Activated CD8-positive, alpha-beta memory T cell treated with anti-CD3 and anti-CD28 coated beads, Interleukin-2, amount 50 U/mL, for 4 hours (primary cell): ENCODE measurements at places on chromosomes 4 and X.
A peak's percentile ranks its signal among the peaks of the same experiment; 100 is the strongest.

DNA sequence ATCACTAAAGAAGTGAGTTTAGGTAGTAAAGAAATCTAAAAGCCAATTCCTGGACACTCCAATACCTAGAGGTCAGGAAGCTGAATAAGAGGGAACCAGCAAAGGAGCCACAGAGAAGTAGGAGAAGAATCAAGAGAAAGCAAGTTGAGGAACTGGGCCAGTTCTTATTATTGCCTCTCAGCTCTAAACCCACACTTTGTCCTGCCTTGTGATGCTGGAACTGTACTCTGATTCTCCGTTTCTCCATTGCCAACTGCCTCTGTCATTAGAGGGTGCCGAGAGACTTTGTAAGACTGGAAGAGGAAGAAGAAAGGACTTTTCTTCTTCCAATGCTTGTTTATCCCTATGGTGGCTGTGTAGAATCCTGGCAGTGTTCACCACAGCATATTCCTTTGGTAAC is 38.6 kb downstream of the NSUN7 start:
- no peak for DNase-seq

DNA sequence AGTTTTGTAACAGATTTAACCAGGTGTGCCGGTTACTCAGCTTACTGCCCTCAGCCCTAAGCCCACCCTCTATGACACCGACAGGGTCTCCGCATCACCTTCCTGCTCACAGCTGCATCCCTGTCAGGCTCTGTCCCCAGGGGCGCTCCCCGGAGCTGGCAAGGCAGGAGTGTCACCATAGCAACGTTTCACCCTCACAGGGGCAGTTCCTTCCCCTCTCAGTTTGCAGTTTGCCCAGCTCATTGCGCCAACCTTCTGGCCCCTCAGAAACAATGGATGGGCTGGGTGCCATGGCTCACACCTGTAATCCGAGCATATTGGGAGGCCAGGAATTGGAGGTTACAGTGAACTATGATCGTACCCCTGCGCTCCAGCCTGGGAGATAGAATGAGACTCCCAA is 42.6 kb downstream of the RGS12 start:
- no peak for DNase-seq

DNA sequence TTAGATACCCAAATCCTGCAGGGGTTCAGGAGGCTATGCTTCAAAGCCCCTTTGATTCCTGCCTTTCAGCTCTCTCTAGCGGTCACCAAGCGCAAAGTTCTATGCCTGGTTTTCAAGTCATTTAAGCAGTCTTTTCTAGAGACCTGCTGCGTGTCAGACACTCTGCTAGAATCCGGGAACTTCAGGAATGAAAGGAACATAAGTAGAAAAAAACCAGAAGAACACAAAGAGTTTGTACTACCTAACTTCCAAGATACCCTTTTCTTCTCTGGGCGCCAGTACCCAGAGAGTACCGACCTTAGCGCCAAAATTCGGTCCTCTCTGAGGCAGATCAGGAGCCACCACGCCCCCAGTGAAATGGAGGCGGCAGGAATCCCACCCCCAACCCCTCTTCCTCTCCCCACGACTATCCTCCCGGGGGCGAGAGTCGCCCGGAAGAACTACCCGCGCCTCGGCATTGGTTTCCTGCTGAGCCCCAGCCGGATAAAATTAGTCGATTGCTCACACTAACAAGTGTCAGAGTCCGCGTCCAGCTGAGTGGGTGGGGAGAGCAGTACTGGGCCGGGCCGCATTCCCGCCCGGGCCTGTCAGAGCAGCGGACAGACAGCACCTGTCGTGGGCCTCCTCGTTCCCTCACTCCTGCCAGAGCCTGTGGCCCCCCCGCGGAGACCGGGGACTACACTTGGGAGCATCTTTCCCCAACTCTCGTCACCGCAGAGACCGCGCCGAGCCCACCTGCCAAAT is 78.8 kb downstream of the RLIM start:
- DNase-seq: peak; percentile 28

DNA sequence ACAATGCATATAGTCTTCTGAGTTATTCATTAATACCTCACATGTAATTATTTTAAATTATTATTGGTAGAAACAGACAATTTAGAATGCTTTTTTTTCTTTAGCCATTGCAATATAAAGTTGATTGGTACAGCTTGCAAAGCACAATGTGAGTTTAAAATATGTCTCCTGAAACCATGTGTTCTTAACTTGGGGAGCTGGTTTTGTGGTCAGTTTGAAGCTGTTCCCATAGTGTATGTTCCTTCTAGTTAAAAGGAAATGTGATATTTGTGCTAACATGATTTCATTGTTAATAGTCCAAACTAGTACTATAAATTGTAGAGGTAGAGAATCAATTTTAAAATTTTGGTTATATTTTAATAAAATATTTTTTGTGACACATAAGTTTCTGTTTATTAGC is 247.2 kb downstream of the BMPR1B start:
- DNase-seq: no peak

DNA sequence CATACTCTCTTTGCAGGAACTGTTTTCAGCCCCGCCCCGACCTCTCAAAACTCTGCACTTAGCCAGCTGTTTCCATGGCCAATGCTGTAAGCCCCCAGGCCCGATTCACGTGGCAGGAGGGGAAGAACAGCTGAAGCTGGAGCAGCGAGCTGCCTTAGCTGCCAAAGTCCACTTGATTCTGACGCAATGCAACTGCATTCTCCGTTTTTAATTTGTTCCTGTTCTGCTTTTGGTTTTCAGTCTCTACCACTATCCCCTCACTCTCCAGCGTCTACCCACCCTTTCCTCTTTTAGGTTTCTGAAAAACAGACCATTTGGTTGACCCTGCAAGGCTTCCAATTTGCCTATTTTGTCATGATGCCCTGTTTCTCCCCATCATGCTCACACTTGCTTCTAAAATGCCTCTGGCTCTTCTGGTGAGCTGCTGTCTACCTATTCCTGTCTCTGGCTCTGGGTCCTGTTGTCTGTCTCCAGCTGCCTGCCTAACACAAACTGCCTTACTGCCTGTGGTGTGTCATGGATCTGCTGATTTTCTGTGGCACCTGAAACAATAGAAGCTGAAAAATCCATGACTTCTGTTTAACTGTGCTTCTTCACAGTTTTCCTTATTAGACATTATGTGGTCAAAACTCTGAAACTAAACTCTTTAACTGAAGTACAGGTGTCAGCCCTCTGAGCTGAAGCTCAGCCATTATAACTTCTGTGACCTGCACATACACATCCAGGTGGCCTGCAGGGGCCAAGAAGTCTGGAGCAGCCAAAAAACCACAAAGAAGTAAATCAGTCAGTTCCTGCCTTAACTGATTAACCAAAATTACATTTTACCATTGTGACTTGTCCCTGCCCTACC is 160.5 kb upstream of the AGTR2 start:
- DNase-seq: no peak

- DNase-seq: no peak
These were observed 151.2 kb upstream of the TLL1 start for GRCh38 chr4:165721815-165722214.

DNA sequence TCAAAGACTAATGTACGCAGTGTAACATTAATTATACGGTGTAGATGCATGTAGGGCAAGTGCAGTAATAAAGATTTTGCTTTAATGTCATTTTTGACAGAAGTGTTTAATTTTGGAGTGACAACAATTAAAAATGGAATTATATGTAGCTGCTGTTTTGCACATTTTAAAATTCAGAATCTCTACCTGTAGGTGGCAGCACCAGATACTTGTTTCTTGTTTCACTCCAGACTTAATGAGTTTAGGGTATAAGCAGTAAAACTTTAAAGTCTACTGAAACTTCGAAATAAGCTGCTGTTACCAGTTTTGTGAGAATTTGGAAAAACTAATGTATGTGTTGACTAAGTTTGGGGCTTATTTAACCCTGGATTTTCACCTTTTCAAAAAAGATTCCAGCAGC is 144.9 kb downstream of the POLA1 start:
- no peak for DNase-seq

DNA sequence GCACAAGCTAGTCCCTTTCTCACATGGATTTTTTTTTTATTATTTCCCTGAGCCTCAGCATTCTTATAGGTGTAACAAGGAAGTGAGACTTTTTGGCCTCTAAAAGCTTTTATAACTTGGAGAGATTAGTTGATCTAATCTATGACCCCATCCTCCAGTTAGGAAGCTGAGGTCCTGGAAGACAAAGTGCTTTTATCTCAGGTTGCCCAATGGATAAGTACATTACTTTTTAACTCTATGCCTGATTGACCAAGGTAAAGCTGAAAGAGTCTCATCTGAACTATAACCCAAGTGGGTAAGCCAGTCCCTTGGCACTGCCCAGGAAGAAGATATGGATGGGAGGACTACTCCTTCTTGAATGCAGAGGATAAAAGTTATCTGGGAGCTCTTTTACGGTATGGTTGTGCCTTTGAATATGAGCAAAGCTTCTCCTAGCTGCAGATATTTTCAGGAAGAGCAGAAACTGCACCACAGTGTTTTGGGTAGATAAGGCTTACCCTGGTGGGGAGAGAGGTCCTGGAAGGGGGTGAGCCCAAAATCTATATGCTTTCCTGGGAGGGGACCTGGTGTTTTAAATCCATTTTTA is 40.2 kb downstream of the VSIG4 start:
- no peak for DNase-seq

- DNase-seq: no peak
These were observed 94.7 kb upstream of the PUDP start for GRCh38 chrX:7242613-7243012.

- DNase-seq: no peak
These were observed 234.2 kb upstream of the ANKRD50 start for GRCh38 chr4:124946696-124947095.

DNA sequence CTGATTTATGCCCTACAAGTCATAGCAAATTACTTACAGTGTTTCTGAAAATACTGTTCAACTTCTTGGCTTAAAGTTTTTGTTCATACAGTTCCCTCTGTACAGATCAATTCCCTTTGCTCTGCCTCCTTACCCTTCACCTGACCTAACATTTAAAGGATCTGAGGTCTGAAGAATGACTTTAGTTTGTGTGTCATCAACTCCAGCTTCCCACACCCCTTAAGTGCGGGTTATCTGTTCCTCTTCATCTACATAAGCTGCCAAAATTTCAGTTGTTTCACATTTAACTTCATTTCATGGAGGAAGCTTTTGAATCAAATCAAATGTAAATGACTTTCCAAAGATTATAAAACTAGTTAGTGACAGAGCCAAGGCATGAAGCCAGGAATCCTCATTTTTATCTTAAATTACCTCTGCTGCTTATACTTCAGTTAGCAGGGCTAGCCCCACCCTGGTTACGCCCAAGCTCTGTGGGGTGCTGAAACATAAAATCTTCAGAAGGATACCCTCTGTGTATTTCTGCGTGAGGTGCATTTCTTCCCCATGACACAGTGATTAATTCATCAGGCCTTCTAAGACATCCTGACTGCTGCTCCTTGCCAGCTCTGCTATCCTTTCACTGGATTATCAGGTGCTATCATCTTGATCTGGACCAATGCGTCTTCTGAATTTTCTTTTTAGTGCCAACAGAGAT is 16.5 kb downstream of the CXCL1 start:
- DNase-seq: no peak

GRCh38 chrX:130086447-130087206 is 23.7 kb downstream of the ELF4 start:
- DNase-seq: peak; percentile 56

GRCh38 chrX:55489314-55490009 is at the start of gene USP51:
TSS of gene USP51 (minus strand) at chrX:55489848. CDS start at chrX:55488939, 909 bp downstream.
- DNase-seq: peak; percentile 23

DNA sequence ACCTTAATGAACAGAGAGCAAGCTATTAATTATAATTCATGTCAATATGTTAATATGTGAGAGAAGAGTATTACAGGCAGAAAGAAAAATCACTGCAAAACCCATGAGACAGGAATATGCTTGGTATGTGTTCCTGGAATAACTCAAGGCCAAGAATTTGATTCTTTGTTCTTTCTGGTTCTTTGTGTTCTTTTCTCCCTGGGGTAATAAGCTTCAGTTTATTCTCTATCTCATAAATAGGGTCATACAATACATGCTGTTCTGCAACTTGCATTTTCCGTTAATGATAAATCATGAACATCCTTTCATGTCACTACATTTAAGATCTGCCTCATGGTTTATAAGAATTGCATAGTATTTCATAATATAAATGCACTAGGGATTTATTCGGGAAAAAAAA is 16.8 kb upstream of the THOC2 start:
- no peak for DNase-seq

- no peak for DNase-seq
These were observed 47.5 kb downstream of the DCTD start for GRCh38 chr4:182869697-182870096.

GRCh38 chrX:19795307-19795706 is 92.1 kb downstream of the SH3KBP1 start:
- DNase-seq: no peak

GRCh38 chr4:89685277-89685676 is 151.7 kb downstream of the SNCA start:
- no peak for DNase-seq

GRCh38 chrX:100750883-100751282 is 19.0 kb upstream of the SYTL4 start:
- no peak for DNase-seq

DNA sequence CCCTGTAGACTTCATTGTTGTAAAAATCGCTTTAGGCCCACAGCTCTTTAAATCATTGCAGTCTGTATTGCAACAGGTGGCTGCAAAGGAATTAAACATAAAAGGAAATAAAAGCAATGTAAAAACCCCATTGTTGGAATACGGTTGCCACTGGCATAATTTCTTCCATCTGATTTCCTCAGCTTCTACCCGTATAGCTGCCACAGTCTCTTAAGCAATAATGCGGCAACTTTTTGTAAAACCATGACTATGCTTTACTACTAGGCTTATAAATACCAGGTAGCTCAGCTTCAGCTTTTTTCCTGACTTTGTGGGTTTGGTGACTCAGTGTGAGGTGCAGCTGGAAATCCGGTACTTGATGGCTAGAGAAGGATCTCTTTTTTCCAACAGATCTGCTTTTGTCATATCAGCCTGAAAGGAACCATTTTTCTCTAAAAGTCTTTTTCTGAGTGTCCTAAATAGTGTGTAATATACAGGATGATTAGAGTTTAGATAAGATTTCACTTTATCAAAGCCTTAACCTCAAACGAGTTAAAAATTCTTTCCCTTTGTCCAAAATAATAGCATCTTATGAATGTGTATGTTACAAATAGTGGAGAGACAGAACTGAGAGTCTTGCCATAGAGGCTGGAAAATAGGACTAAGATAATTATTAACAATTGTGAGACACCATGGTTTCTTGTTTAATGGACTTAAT is 268.0 kb downstream of the ADGRL3 start:
- DNase-seq: no peak

DNA sequence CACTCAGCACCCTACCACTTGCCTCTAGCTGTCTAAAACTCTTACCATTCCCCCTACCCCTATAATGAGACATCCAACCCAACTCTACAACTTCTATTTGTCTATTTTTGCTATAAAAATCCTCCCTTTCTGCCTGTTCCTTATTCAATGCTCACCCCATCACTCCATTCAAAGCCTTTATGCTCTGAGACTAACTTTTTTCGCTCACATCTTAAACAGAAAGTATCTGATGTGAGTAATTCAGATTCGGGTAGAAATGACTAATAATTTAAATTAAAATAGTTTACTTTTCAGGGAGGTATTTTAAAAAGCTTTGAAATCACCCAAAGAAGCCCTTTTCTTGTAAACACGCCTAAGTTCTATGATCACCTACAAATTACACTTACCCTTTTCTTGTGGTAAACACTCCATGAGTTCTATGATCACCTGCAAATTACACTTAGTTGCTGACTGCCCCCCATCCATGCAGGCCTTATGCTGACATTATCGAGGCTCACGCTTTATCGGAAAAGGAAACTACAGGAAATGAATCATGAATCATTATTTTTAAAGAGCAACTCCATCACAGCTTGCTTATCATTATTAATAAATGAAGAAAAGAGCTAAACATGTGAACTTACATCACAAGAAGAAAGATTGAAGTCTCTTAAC is 168.7 kb upstream of the PPP1R2C start:
- DNase-seq: no peak
